Naive thymus-derived CD4-positive, alpha-beta T cell (primary cell): ENCODE measurements at places on chromosomes 16 and 17. TPM values are rescaled to one million over a fixed set of nuclear protein-coding genes. Genes with fewer than 3 reads are reported as not detected.
A peak's percentile ranks its signal among the peaks of the same experiment; 100 is the strongest.

The SLC5A10 gene
- not detected in 2 replicates for total RNA-seq

- no peak for DNase-seq
- H3K27me3 ChIP-seq: no peaks in the 10 kb centered on the region
- peaks cover 35% of the 10 kb centered on the region for H3K4me1 ChIP-seq
- H3K4me3 ChIP-seq: peak overlapping the region; percentile 66
Observed at GRCh38 chr16:53517851-53518250, 14.8 kb upstream of the AKTIP start.

DNA sequence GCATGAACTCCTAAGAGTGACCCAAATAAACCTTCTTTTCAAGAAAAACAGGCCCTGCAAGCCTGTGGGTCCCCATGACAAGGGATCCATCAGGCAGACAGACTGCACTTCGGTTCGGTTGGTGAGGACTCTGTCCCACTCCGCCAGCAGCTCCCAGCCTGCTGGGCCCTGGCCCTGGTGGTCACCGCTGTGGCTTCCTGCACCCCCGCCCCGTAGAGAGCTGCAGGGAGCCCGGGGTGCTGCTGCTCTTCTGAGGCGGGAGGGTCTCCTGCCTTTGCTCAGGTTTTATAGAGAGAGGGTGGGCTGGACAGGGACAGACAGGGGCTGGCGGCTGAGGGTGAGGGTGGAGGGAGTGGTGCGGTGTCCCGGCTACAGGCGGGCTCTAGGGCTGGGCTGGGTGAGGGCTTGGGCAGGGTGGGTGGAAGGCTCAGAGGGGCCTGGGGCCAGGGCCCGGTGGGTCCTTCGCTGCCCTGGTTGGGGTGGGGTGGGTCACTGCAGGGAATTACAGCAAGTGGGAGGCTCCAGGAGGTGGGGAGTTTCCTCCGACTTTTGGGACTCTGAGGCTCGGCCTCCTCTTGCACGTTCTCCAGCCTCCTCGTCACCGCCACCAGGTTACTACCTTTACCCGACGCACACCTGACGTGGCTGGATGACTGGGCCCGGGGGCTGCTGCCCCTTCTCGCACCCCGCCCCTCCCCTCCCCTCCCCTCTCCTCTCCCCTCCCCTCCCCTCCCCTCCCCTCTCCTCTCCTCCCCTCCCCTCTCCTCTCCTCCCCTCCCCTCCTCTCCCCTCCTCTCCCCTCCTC, 90.2 kb upstream of the CBX4 start:
- no peaks in the 10 kb centered on the region for H3K27me3 ChIP-seq
- H3K27ac ChIP-seq: no peak overlapping the region
- H3K36me3 ChIP-seq: no peaks in the 10 kb centered on the region
- H3K4me3 ChIP-seq: no peak overlapping the region
- no peak for DNase-seq
- peaks cover 4% of the 10 kb centered on the region for H3K4me1 ChIP-seq

The MYH13 gene
- total RNA-seq: not detected

DNA sequence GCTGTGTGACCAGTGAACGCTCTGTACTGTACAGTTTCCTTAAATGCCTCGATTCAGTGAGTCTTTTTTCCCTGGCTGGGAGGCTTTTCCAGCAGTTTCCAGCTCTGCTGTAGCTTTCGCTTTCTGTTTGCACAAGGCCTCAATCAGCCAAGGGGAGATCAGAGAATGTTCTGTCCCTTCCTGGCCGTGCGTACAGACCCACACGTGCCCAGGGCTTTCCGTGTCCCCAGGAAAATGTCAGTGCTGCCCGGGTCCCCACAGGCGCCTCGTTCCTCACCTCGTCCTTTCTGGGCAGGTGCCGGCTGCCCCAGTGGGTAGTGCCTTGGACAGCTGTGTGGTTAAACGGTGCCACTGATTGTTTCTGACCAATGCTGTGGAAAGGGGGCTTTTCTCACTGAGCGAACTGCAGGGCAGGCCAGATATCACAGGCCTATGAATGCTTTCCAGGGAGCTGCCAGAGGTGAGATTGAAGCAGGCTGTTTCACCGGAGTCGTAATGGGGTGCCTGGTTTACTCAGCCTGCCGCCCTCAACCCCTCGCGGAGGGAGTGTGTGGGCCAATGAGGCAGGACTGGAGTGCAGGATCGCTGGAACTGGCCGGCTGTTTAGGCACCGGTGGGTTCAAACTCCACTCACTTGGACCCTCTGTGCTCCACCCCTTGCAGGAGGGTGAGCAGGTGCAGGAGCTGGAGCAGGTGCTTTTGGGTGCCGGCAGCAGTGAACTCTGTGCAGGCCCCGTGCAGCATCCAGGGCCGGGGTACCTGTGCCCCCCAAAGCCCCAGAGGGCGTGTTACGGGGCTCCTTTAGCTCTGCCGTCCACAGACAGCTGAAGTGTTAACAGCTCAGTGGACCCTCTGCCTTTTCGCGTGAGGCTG, 44.4 kb downstream of the ZNF778 start:
- no peak for DNase-seq
- H3K4me3 ChIP-seq: no peak overlapping the region
- H3K36me3 ChIP-seq: peaks cover 19% of the 10 kb centered on the region
- peaks cover 6% of the 10 kb centered on the region for H3K4me1 ChIP-seq
- H3K27ac ChIP-seq: no peak overlapping the region

The RMI2 gene
- 4.4 TPM for total RNA-seq

The HSD11B2 gene
- not detected for total RNA-seq

DNA sequence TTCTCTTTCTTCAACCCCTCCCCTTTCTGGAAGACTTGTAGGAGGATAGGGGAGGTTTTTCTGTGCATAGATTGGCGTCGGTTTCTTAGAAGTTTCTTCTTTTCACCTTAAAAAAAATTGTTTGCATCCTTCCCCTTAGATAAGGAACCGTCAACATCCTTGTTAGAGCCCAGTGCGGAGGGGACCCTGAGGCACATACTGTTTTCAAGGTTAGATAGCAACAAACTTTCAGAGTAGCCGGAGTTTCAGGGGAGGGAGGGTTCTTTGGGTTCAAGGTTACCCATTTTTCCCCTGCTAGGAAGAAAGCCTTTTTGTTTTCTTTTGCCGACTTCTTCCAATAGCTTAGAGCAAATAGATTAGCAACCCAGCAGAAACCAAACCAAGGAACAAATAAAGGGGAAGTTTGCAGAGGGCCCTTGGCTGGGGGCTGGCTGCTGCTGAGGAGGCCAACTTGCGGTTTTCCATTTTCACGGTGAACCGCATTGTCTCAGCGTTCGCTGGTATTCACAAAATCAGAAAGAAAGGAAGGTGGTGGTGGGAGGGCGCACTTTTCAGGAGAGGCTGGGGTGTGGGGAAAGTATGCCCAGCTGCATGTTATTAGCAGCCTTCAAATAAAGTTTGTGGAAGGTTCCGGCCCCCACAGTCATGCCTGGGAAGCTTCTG, 28.8 kb downstream of the MSI2 start:
- peak overlapping the region; percentile 18 for H3K27ac ChIP-seq
- H3K27me3 ChIP-seq: no peaks in the 10 kb centered on the region
- no peaks in the 10 kb centered on the region for H3K36me3 ChIP-seq
- DNase-seq: no peak
- H3K4me3 ChIP-seq: peak overlapping the region; percentile 20
- peaks cover 24% of the 10 kb centered on the region for H3K4me1 ChIP-seq

The CARD14 gene
- total RNA-seq: 0.30 TPM

GRCh38 chr16:28835864-28836760, 10.0 kb downstream of the TUFM start:
- no peak overlapping the region for H3K27ac ChIP-seq
- peaks cover 29% of the 10 kb centered on the region for H3K36me3 ChIP-seq
- H3K4me1 ChIP-seq: no peaks in the 10 kb centered on the region
- H3K4me3 ChIP-seq: no peak overlapping the region
- H3K27me3 ChIP-seq: no peaks in the 10 kb centered on the region

- H3K36me3 ChIP-seq: no peaks in the 10 kb centered on the region
- no peak overlapping the region for H3K4me3 ChIP-seq
- no peaks in the 10 kb centered on the region for H3K27me3 ChIP-seq
- H3K27ac ChIP-seq: peak overlapping the region; percentile 72
- no peak for DNase-seq
Observed at GRCh38 chr16:89313583-89313982, 96.1 kb downstream of the ZNF778 start.

The IRX3 gene
- not detected for total RNA-seq

- no peak for DNase-seq
- no peak overlapping the region for H3K4me3 ChIP-seq
- no peaks in the 10 kb centered on the region for H3K27me3 ChIP-seq
- H3K36me3 ChIP-seq: peaks cover 54% of the 10 kb centered on the region
- H3K27ac ChIP-seq: no peak overlapping the region
- no peaks in the 10 kb centered on the region for H3K4me1 ChIP-seq
Observed at GRCh38 chr16:84979516-84979915, 31.8 kb downstream of the ZDHHC7 start.

The GPR139 gene
- not detected for total RNA-seq

The KRT9 gene
- total RNA-seq: not detected in 2 replicates

DNA sequence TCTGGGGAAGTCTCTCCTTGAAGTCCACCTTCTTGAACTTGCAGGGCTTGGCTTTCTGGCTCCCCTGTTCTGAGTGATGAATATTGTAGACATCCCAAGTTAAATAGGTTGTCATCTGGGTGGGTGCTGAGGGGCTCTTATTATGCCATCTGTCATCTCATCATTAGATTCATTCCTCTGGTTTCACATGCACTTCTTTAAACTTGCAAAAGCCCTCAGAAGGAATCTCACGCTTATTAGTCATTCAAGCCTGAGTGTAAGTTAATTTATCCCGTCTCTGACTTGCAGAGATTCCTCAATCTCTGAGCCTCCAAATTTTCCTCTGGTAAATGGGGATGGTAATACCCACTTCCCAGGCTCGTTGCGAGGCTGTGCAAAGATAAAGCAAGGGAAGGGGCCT, 5.7 kb downstream of the MGAT5B start:
- DNase-seq: no peak
- no peak overlapping the region for H3K27ac ChIP-seq
- H3K36me3 ChIP-seq: no peaks in the 10 kb centered on the region

DNA sequence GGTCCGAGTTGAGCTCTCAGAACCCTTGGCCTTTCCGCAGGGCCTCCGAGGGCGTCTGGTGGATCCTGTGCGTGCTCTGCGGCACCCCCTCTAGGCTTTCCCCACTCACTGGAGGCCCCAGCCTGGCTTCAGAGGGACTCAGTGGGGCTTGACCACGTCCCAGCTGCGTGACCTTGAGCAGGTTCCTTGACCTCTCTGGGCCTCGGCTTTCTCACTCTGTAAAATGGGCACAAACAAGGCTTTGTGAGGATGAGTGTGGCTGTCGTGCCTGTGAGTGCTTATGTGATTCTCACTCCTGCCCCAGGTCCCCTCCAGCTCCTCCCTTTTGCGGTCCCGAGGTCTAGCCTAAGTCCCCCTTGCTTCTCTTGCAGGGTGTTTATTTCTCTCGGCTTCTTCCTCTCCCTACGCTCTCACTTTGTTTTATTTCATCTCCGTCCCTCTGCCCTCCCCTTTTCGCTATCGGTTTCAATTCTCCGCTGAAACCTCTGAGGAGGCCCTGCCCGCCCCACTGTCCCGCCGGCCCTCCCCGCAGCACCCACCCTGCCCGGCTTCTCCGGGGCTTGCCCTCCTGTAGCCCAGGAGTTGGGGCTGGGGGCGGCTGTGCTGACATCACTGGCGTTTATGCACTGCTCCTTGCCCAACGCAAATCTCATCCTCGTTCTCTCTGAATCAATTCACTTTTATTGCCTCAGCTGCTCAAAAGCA, 82.3 kb upstream of the CBX4 start:
- DNase-seq: no peak
- H3K4me1 ChIP-seq: no peaks in the 10 kb centered on the region
- H3K36me3 ChIP-seq: no peaks in the 10 kb centered on the region
- no peak overlapping the region for H3K27ac ChIP-seq

GRCh38 chr17:83088909-83089308, 9.5 kb downstream of the METRNL start:
- H3K27me3 ChIP-seq: no peaks in the 10 kb centered on the region
- H3K4me1 ChIP-seq: peaks cover 11% of the 10 kb centered on the region
- DNase-seq: no peak
- H3K4me3 ChIP-seq: no peak overlapping the region

DNA sequence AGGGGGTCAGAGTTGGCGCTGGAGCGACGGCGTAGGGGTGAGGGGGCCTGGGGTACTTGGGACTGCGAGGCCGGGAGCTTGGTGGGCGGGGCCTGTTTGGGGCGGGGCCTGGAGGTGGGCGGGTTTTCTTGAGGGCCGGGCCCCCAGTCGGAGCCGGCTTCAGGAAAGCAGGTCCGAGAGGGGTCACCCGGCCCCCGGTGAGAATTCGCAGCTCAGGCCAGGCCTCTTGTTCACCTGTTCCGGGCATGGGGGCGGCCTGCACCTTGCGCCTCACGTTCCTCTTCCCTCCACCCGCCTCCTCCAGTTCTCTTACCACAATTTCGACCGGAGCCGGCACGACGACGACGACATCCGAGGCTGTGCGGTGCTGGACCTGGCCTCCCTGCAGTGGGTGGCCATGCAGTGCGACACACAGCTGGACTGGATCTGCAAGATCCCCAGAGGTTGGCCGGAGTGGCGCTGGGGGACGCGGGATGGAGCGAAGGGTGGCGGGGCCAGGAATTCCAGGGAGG, 52.5 kb downstream of the MRC2 start:
- no peak overlapping the region for H3K4me3 ChIP-seq
- no peaks in the 10 kb centered on the region for H3K27me3 ChIP-seq
- H3K4me1 ChIP-seq: no peaks in the 10 kb centered on the region
- DNase-seq: no peak

DNA sequence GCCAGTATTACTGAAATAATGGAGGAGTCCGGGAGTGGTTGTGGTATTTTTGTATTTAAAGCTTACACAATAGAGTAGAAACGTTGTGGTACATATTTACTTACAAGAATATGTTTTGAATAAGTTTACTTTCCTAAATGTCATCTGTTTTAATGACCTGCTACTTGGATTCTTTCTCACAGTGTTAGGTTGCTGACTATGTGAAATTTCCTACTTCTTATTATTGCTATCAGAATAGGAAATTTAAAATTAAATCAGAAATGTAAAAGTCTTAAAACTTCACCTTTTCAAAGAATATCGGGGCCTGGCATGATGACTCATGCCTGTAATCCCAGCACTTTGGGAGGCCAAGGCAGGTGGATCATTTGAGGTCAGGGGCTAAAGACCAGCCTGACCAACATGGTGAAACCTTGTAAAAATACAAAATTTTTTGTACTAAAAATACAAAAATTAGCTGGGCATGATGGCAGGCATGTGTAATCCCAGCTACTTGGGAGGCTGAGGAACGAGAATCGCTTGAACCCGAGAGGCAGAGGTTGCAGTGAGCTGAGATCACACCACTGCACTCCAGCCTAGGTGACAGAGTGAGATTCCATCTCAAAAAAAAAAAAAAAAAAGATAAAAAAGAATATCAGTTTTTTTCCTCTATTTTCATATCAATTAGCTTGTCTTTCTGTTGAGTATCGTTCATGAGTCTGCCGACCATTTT, 77.8 kb downstream of the VMP1 start:
- peaks cover 39% of the 10 kb centered on the region for H3K4me1 ChIP-seq
- no peak overlapping the region for H3K4me3 ChIP-seq
- peak overlapping the region; percentile 84 for H3K27ac ChIP-seq
- no peak for DNase-seq
- H3K36me3 ChIP-seq: no peaks in the 10 kb centered on the region
- no peaks in the 10 kb centered on the region for H3K27me3 ChIP-seq

- H3K36me3 ChIP-seq: no peaks in the 10 kb centered on the region
- H3K4me1 ChIP-seq: no peaks in the 10 kb centered on the region
- DNase-seq: no peak
- no peak overlapping the region for H3K27ac ChIP-seq
Observed at GRCh38 chr16:29910819-29911675, 10.8 kb downstream of the ASPHD1 start.
